ENCODE measurements at places on chromosomes 3 and 15. TPM values are rescaled to one million over a fixed set of nuclear protein-coding genes. Genes with fewer than 3 reads are reported as not detected.

GOLGA6L10 gene
- total RNA-seq: not detected

PLA2G4D gene
- total RNA-seq: not detected

UBL7 gene
- total RNA-seq: 81.8 TPM

SKIL gene
- 57.4 TPM for total RNA-seq

PLA1A gene
- total RNA-seq: not detected

GPR62 gene
- 0.08 TPM for total RNA-seq
